ENCODE measurements at places on chromosomes 3 and 15. TPM values are rescaled to one million over a fixed set of nuclear protein-coding genes. Genes with fewer than 3 reads are reported as not detected.

DNA sequence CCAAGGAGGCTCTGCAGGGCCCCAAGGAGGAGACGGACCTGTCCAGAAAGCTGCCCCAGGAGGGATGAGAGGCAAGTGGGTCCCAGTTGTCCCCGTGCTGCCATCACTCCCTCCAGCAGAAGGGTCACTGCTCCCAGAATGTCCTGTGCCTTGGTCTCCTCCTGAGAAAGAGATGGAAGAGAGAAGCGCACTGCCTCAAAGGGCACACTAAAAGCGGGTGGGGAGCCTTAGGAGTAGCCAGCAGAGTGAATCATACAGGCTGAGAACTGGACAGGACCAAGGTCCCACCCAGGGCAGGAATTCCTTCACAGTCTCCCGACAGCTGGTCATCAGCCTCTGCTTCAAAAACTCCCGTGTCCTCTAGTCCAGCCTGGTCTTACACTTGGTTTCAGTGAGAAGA, 4.6 kb downstream of the THPO start:
- DNase-seq, result no peak

DNA sequence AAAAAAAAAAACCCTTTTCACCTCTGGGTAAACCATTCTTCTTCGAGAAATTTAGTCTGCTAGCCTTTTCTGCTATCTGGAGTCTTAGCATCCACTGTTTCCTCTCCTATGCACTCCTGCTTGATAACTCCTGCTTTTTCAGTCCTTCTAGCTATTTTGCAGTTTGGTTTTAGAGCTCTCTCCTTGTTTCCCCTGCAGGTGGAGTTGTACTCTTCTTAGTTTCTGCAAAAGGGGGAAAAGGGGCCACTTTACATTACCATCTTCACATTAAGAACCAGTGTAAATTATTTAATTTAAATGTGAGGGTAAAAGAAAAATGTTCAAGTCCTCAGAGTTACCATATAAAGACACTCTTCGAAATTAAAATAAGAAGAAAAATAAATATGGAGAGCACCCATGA, 23.6 kb upstream of the MYLK start:
- no peak for DNase-seq

GRCh38 chr3:72889310-72890165, 1.7 kb downstream of the GXYLT2 start:
- DNase-seq, result no peak

DNA sequence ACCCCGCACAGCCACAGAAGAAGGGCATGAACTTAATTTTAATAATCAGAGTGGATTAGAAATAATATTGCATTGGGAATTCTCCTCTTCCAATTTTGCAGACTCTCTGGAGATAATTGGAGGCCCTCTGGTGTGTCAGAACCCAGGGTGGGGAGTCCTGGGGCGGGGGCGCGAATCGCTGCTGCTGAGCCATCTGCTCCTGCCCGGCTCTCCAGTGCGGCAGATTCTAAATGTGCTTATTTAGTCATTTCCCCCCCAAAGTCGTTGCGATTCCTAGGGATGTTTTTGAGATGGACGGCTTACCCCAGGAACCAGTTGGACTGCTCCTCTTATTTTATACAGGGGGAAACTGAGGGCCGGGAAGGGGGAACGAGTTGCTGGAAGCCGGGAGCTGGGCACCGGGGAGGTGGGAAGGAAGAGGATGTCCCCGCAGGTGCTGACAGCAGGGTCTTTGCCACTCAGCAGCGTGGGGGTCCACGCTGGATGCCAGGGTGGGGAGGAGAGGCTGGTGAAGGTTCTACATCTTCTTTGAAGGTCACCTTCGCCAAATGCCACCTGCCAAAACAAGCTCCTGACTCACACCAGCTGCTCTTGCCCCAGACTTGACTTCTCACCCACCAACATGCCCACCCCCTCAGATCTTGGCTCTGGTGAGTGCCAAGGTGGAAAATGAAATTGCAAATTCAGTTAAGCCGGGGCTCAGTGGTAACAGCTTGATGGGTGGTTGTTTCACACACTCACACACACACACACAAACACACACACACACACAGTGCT, 91.3 kb upstream of the PRR23E start:
- no peak for DNase-seq

GRCh38 chr3:46236294-46237054, 5.8 kb upstream of the CCR3 start:
- DNase-seq, result no peak

- no peak for DNase-seq
Observed at GRCh38 chr15:43920254-43920600, 93.4 kb downstream of the WDR76 start.

- DNase-seq, result no peak
Observed at GRCh38 chr3:138370321-138370720, 21.9 kb downstream of the MRAS start.

DNA sequence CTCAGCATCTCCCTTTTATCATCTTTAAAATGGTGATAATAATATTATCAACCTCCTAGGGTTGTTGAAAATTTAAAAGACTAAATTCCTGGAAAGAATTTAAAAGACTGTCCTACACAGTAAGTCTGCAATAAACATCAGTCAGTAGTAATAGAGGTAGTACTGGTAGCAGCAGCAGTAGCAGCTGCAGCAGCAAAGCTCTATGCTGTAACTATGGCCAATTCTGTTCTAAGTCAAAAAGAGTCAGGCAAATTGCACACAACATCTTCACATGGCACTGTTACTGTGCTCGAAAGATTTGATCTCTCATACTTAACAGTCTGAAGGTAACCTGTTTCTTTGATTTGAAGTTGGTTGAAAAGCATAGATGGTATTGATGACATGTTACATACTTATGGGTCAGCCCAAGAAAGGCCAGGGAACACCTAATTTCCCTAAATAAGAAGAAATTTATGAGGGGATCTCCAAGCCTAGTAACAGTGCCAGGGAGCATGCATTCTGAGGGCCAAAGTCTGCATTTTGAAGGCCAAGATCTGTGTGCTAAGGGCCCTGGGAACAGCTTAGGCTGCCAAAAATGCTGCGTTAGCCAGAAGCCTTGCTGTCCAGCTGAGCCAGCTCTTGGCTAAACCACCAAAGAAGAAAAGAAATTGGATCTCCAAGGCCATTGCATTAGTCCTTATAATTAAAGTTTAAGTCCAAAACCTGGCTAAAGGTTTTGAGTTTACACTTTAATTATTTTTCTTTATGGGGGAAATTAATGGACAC, 68.2 kb downstream of the SIDT1 start:
- no peak for DNase-seq

- no peak for DNase-seq
Observed at GRCh38 chr3:57974796-57975388, 33.3 kb upstream of the FLNB start.

GRCh38 chr3:56942523-56942922, 117.9 kb upstream of the SPATA12 start:
- DNase-seq, result no peak

- DNase-seq, result no peak
Observed at GRCh38 chr15:92409006-92409405, 15.3 kb downstream of the ST8SIA2 start.

GRCh38 chr15:66524838-66525237, 19.7 kb downstream of the ZWILCH start:
- no peak for DNase-seq

- DNase-seq, result no peak
Observed at GRCh38 chr15:39857132-39857531, 62.9 kb downstream of the GPR176 start.

DNA sequence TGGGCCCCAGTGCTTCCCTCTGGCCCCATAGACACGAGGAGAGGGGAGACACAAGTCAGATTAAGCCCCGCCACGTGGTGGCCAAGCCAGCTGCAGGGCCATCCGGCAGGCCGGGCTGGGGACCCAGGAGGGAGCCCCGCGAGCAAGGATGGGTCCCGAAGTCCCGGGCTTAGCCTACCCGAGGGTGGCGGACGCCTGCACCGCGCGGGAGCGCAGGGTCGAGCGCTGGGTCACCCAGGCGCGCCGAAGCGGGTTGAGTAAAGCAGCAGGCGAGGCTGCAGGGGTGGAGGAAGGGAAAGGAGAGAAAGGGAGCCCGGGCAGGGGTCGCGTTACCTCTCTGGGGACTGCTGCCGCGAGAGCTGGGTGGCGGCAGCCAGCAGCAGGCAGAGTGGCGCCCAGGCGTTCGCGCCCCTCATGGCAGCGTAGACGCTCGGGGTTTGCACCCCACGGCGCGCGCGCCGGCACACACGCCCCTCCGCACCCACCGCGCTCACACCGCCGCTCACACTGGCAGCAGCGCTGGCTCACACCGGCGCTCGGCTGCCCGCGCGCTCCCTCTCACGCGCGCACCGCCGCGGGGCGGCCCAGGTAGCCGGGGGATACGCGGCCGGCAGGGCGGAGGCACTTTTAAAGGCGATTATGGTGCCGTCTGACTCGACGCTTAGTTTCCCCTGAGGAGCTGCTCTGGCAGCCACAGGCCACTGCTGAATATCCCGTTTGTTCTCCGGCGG, at the start of gene PCOLCE2:
Gene PCOLCE2, minus strand, starts transcription at position 603 of the 731 bp plus-strand sequence. Its CDS starts 187 bp downstream, at position 416.
- DNase-seq, result peak; percentile 19

GRCh38 chr3:124269619-124270018, 277.7 kb upstream of the ROPN1 start:
- no peak for DNase-seq

DNA sequence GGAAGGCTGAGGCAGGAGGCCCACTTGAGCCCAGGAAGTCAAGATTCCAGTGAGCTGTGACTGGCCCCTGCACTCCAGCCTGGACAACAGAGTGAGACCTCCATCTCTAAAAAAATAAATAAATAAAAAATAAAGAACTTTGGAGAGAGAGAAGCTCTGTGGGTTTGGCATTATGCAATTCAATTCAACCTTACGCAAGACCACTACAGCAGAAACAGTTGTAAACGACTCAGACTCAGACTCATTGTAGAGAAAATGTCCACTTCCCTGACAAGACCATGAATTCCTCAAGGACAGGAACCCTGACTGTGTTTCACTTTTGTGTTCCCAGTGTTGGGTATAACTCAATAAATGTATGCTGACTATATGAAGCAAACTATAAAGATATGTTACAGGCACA, 90.3 kb upstream of the C3orf80 start:
- no peak for DNase-seq

DNA sequence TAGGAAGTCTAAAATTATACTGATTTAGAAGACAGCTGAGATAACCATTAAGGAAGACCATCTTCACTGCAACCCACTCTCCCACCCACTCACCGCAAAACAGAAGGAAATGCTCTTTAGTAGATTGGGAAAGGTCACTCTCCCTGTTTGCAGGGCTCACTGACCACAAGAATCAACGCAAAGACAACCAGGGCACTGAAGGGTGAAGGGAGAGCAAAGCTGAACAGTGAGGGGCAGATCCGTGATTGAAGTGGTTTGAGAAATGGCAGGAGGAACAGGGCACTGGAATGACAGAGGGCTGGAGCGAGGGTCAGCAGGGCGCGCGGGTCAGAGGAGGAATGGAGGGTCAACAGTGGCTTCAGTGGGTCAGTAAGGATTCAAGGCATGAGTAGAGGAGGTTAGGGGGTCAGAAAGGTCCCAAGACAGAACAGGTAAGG, 520 bp downstream of the MESD start:
- no peak for DNase-seq

DNA sequence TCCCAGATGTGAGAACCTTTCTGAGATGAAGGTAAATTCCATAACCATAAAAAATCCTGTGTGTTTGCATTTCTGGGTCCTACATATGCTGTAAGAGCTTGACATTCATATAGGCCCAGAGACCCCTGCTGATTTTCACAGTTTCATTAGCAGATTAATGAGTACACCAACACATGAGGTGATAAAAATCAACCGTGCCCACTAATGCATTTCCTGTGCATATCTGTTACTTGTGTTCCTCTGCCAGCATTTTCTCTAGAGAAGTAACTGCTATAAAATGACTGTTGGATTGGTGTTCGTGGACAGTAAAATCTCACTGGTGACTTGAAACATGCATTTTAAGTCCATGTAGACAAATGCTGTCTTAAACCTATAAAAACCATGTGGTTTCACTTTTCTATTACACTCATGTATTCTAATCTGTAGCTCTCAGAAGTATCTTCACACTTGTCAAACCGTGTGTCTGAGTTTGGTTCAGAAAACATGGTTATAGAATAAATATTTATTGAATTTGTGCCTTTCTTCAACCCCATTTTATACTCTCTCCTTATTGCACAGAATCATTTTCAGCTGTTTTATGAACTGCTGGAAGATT, 14.6 kb downstream of the MAP2K5 start:
- no peak for DNase-seq

The CCR9 gene
- 0.12 TPM for polyA plus RNA-seq

The LRRN1 gene
- polyA plus RNA-seq, result 23.4 TPM

The EIF1B gene
- polyA plus RNA-seq, result 97.0 TPM

The PXK gene
- 31.5 TPM for polyA plus RNA-seq

The LIPH gene
- 4.5 TPM for polyA plus RNA-seq

The CRYBG3 gene
- polyA plus RNA-seq, result 33.6 TPM

The PRRT3 gene
- polyA plus RNA-seq, result 3.1 TPM

All from right lung (tissue), 10 donors.